Cardiac muscle cell (in vitro differentiated cells and primary cell): ENCODE measurements at places on chromosomes 4 and X. TPM values are rescaled to one million over a fixed set of nuclear protein-coding genes. Genes with fewer than 3 reads are reported as not detected.
A peak's percentile ranks its signal among the peaks of the same experiment; 100 is the strongest.

SULT1B1 gene
- not detected in 2 replicates for total RNA-seq

GYPE gene
- total RNA-seq, result 0.07 TPM in 1 of 2 replicates, not detected in the other

CXorf38 gene
- total RNA-seq, result 9.0 and 12.2 TPM in 2 replicates

TBC1D14 gene
- total RNA-seq, result 41.8 and 46.1 TPM in 2 replicates

DSPP gene
- total RNA-seq, result not detected in 2 replicates

DNA sequence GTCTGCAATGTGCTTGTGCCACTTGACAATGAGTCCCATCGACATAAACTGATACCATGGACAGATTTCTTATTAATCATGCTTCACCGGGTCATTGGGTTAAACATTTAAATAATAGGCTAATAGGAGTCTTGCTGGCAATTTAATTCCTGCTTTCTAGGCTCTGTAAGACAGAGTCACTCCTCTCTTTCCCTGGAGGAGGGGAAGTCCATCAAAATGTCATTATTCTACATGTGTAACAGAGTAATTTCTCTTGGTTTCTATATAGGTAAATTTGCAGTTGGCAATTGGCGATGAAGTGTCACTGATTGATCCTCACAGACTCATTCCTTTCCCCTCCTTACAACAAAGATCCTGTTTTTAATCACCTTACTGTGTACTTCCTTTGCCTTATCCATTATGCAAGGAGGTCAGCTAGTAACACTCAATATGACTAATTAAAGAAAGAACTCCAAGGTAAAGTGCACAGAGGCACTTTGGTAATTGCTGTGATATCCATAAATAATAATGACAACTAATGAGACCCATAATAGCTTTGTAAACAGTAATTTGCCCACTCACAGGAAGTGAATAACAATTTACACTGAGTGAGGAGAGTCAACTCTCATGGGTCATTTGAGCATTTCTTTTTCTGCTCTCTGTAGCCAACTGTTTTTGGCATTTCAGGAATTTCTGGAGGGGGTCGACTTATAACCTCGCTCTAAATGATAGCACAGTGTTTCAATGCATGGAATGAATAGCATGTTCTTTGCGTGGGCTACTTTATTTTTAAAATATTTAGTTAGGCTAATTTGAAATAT is 184.0 kb downstream of the UGT8 start:
- H3K36me3 ChIP-seq, result no peaks in the 10 kb centered on the region
- no peaks in the 10 kb centered on the region for H3K4me1 ChIP-seq
- H3K4me3 ChIP-seq, result no peak overlapping the region
- no peak overlapping the region for H3K27ac ChIP-seq

DNA sequence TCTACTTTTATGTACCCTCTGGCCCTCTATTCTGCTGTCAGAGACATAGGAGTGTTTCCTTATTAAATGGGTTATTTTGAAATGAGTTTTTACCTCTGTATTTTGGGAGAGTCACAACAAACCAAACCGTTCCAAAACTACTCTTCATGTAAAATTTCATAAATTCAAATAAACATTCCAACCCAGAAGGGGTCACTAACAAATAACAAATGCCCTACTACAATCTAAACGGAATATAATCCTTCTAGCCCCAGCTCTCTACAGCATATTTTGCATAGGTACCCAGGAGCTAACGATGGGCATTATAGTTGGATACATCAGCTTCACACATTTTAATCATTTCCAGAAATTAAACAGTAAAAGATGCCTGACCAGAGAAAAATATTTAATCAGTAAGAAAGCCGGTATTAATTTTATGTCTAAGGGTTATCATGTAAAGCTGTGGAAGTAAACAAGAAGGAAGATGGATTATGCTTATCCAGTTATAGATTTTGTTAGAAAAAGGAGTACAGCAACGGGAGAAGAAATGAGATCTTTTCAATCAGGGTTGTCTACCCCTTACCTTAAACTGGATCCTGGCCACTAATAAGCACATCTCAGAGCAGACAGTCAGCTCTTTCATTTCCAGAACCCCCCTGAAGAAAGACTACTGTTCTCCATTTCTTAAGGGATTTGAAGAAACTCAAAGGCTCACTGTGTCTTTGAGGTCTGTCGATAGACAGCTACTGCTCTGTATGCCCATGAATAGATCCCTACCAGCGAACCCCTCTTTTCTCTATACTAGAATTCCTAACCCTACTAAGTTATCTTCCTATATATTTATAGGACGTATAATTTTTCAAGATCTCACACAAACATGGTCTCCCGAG is 1.2 kb downstream of the UGDH start:
- no peaks in the 10 kb centered on the region for H3K27me3 ChIP-seq
- H3K4me1 ChIP-seq, result no peaks in the 10 kb centered on the region
- H3K27ac ChIP-seq, result peak overlapping the region; percentile 96
- peak; percentile 6 for DNase-seq
- no peaks in the 10 kb centered on the region for H3K36me3 ChIP-seq

GRCh38 chr4:56082829-56083228 is 134.1 kb downstream of the CEP135 start:
- H3K4me1 ChIP-seq, result peaks cover 11% of the 10 kb centered on the region
- no peak for DNase-seq
- no peak overlapping the region for H3K27ac ChIP-seq
- H3K36me3 ChIP-seq, result no peaks in the 10 kb centered on the region

- H3K27ac ChIP-seq, result no peak overlapping the region
- H3K36me3 ChIP-seq, result no peaks in the 10 kb centered on the region
- H3K4me1 ChIP-seq, result peaks cover 4% of the 10 kb centered on the region
- H3K27me3 ChIP-seq, result peaks cover 100% of the 10 kb centered on the region
- no peak overlapping the region for H3K4me3 ChIP-seq
These were observed 11.2 kb downstream of the MSX1 start for GRCh38 chr4:4870576-4871241.

DNA sequence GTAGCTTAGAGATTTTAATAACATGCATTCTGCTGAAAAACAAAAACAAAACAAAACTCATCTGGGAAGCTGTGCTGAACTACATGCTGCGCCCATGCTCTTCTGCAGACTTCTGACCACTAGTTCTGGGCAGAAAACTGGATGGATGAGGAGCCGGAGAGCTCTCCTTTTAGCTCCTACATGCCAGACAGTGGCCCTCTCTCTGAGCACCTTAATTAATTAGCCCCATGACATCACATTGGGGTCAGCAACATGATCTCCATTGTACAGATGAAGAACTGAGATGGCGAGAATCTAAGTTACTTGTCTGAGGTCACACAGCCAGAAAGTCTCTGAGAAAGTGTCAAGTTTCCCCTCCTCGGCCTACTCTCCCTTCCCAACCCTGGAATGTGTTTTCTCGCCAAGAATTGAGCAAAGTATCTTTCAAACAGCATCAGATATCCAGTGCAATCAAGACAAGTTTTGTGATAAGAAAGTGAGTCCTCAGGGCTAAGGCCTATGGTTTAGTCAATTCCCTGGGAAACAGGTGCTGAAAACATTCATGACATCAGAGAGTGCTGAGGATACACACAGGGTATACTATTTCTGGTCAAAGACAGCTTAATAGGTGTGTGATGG is 21.6 kb downstream of the SCD5 start:
- peaks cover 8% of the 10 kb centered on the region for H3K4me1 ChIP-seq
- H3K27me3 ChIP-seq, result no peaks in the 10 kb centered on the region

- DNase-seq, result no peak
- H3K4me1 ChIP-seq, result peaks cover 8% of the 10 kb centered on the region
- no peaks in the 10 kb centered on the region for H3K36me3 ChIP-seq
- H3K4me3 ChIP-seq, result no peak overlapping the region
- H3K27me3 ChIP-seq, result no peaks in the 10 kb centered on the region
- no peak overlapping the region for H3K27ac ChIP-seq
These were observed 359.0 kb downstream of the HS3ST1 start for GRCh38 chr4:11069581-11070211.

GRCh38 chrX:56554870-56555269 is 8.6 kb upstream of the UBQLN2 start:
- no peaks in the 10 kb centered on the region for H3K36me3 ChIP-seq
- no peaks in the 10 kb centered on the region for H3K27me3 ChIP-seq
- no peak for DNase-seq
- H3K4me3 ChIP-seq, result no peak overlapping the region

DNA sequence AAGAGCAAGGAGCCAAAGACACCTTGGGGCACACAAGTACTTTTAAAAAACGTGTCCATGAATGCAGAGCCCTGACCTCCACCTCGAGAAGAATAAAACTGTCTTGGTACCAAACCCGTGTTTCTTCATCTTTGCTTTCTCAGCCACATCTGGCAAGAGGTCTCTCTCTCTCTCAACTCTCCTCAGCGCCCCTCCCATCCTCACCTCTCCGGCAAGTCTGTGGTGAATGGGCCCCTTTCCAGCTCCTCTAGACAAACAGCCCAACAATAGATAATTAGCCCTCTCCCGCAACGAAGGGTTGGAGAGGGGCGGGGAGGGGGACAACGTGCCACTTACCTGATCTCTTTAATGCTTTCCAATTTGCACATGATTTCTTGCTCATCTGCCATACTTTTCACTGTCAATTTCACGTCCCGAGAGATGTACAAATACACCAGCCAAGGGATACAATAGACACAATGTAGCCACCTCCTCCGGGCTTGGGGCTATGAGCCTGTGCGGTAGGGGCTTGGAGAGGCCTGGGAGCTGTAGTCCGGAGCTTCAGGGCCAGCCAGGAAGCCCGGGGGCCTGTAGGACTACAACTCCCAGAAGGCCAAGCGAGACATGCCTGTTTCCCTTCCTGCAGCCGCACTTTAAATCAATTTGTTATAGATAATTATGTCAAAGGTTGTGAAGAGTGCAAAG is at the start of gene ZC4H2:
Gene ZC4H2, minus strand, starts transcription at position 462 of the 684 bp plus-strand sequence. Its CDS starts 73 bp downstream, at position 389.
- H3K4me3 ChIP-seq, result peak within 1 kb of the TSS; percentile 57
- H3K4me1 ChIP-seq, result no peaks in the 10 kb centered on the region
- no peaks in the 10 kb centered on the region for H3K36me3 ChIP-seq
- peak; percentile 83 for DNase-seq
- H3K27ac ChIP-seq, result no peak within 1 kb of the TSS
- no peaks in the 10 kb centered on the region for H3K27me3 ChIP-seq

DNA sequence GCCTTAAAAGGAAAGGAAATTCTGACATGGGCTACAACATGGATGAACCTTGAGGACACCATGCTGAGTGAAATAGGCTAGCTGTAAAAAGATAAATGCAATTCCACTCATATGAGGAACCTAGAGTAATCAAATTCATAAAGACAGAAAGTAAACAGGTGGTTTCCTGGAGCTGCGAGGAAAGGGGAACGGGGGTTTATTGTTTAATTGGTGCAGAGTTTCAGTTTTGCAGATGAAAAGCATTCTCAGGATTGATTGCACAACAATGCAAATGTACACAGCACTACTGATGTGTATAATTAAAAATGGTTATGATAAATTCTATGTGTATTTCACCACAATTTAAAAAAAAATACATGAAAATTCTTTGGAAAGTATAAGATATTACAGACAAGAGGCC is 24.0 kb downstream of the PLRG1 start:
- H3K4me1 ChIP-seq, result no peaks in the 10 kb centered on the region
- H3K36me3 ChIP-seq, result no peaks in the 10 kb centered on the region
- no peak for DNase-seq
- H3K27ac ChIP-seq, result no peak overlapping the region
- H3K27me3 ChIP-seq, result peaks cover 3% of the 10 kb centered on the region
- H3K4me3 ChIP-seq, result no peak overlapping the region

GRCh38 chrX:10618961-10619360 is 1.4 kb downstream of the MID1 start:
- no peaks in the 10 kb centered on the region for H3K27me3 ChIP-seq
- peak overlapping the region; percentile 46 for H3K4me3 ChIP-seq
- DNase-seq, result peak; percentile 27
- H3K36me3 ChIP-seq, result no peaks in the 10 kb centered on the region

- no peak overlapping the region for H3K4me3 ChIP-seq
- no peak overlapping the region for H3K27ac ChIP-seq
These were observed 743.5 kb upstream of the MAGEB2 start for GRCh38 chrX:29471829-29472228.

DNA sequence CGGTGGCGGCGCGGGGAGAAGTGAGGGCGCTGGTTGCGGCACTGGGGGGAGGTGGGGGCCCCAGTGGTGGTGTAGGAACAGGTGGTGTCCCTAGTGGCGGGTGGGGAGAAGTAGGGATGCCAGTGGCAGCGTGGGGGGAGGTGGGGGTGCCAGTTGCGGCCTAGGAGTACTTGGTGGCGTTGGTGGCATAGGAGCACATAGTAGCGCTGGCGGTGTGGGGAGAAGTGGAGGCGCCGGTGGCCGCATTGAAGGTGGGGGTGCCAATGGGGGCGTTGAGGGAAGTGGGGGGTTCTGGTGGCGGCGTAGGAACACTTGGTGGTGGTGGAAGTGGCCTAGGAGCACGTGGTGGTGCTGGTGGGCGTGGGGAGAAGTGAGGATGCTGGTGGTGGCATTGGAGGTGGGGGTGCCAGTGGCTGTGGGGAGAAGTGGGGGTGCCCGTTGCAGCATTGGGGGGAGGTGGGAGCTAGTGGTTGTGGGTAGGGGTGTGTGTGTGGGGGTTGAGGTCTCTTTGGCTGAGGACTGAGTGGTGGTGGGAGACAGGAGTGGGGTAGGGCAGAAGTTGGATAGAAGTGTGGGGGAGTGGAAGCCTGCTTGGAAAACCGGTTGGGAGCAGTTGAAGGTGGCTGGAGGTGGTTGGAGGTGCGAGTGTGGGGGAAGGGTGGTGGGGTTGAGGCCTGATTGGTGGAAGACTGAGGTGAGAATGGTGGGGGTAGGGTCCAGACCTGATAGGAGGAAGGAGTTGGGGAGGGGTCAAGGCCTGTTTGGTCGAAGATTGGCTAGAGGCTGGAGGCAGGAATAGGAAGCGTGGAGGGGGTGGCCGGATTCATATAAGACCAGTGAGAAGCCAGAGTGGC is 1.1 kb downstream of the GCNA start:
- DNase-seq, result no peak
- no peak overlapping the region for H3K4me3 ChIP-seq
- no peaks in the 10 kb centered on the region for H3K27me3 ChIP-seq
- H3K4me1 ChIP-seq, result no peaks in the 10 kb centered on the region
- H3K27ac ChIP-seq, result peak overlapping the region; percentile 17
- H3K36me3 ChIP-seq, result peaks cover 10% of the 10 kb centered on the region

- H3K4me3 ChIP-seq, result peak overlapping the region; percentile 30
- no peak overlapping the region for H3K27ac ChIP-seq
- no peaks in the 10 kb centered on the region for H3K36me3 ChIP-seq
- H3K4me1 ChIP-seq, result peaks cover 6% of the 10 kb centered on the region
These were observed 620 bp downstream of the ITM2A start for GRCh38 chrX:79366556-79366872.

DNA sequence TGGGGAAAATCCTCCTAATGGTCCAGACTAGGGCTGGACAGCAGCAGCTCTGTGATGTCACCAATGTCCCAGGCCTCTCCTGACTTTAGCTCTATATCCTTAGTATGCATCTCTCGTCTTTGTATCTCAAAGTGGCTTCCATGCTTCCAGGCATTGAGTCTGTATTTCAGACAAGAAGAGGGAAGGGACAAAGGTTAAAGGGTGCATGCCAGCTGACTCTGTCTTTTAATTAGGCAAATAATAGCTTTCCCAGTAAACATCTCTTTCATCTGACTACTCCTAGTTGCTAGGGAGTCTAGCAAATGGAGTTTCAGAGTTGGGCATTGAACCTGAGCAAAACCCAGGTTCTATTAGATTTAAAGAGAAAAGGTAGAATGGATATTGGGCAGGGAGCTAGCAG is 5.4 kb downstream of the FAM47E start:
- no peak overlapping the region for H3K4me3 ChIP-seq
- DNase-seq, result no peak
- H3K4me1 ChIP-seq, result no peaks in the 10 kb centered on the region
- no peak overlapping the region for H3K27ac ChIP-seq

- H3K27ac ChIP-seq, result no peak overlapping the region
- no peak for DNase-seq
- peaks cover 4% of the 10 kb centered on the region for H3K4me1 ChIP-seq
- no peaks in the 10 kb centered on the region for H3K36me3 ChIP-seq
These were observed 1.7 kb upstream of the TIFA start for GRCh38 chr4:112287258-112287989.
